ENCODE measurements at places on chromosomes 16 and 17.

- no peak for DNase-seq
Observed at GRCh38 chr16:53530046-53530445, 27.0 kb upstream of the AKTIP start.

DNA sequence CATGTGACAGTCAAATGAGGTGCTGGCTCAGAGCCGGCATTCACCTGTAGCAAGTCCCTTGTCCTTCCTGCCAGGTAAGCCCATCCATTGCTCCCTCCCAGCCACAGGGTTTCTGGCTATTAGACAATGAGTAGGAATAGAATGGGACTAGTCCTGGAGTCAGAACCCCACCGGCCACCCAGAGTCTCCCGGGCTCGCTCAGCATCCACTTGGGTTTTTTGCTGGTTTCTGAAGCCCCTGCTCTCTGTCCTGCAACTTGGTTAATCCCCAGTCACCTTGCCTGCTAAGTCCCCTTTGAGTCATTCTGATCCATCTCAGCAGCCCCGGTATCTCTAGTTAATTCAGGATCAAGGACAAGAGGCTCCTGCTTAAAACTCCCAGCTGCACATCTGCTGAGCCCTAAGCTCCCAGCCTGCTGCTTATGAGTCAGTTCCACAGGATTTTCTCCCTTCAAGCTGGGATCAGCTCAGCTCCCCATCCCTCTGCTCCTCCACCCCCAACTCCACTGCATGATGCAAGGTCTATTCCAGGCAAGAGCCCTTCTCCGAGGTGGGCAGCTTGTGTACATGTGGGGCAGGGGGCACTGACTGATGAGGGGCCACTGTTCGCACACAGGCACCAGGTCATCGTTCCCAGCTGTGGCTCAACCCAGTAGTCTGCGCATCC is 19.9 kb upstream of the MRPS23 start:
- DNase-seq, result no peak

DNA sequence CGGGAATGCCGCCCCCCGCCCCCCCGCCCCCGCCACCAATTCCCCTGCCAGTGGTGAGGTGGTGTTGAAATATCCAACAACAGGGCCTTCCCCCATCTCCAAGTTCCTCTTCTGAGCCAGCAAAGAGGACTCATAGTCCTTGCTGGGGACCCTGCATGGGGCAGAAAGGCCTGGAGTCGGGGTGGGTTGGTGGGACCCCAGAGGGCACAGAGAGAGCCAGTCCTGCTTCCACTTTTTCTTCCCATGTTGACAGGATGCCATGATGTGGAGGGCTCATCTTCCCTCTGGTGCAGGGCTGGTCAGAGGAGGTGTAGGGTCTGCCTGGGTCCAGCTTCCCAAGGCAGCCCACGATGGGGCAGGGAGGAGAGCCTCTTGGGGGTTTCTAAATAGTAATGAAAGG is 49.0 kb upstream of the PIK3R6 start:
- DNase-seq, result no peak

DNA sequence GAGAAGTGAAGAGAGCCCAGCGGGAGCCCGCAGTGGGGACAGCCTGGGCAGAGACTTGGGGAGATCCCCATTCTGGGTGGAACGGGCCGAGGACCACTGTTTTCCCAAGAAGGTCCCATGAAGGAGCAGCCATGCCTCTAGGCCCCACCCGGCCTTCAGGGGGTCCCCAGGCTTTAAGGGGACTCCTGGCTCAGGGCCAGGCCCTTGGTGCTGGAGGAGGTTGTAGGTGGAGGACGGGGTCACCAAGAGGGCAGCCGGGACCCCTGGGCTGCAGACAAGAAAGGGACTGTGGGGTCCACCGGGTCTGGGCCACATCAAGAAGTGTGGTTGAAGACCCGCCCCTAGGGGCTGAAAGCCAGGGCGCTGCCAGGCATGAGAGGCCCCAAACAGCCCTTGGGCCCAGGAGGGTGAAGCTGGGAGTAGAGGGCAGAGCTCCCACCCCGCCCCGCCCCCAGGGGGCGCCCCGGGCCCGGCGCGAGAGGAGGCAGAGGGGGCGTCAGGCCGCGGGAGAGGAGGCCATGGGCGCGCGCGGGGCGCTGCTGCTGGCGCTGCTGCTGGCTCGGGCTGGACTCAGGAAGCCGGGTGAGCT is at the start of gene PRSS21:
TSS of gene PRSS21 (plus strand) at position 487 of the 589 bp plus-strand sequence. CDS start at position 519, 32 bp downstream.
- peak; percentile 27 for DNase-seq

DNA sequence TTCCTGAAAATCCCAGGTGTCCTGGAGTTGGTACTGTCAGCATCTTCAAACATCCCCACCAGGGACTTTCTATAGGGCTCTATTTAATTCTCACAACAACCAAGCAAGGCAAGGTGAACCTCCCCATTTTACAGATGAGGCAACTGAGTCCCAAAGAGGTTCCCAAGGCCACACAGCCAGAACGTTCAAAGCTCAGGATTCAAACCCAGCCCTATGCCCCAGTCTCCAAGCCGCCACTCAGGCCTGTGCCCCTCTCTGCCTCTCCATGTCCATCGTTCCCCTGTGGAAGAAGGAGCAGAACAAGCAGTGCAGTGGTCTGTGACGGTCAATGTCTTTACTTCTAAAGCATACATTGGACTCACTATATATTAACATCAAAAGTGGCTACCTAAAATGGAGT is 6.1 kb downstream of the ZNF319 start:
- no peak for DNase-seq

All from CD4-positive, alpha-beta T cell treated with Interleukin-2 at 100 ng/mL for 4 hours (primary cell).